ENCODE measurements at places on chromosomes 6 and 20.

DNA sequence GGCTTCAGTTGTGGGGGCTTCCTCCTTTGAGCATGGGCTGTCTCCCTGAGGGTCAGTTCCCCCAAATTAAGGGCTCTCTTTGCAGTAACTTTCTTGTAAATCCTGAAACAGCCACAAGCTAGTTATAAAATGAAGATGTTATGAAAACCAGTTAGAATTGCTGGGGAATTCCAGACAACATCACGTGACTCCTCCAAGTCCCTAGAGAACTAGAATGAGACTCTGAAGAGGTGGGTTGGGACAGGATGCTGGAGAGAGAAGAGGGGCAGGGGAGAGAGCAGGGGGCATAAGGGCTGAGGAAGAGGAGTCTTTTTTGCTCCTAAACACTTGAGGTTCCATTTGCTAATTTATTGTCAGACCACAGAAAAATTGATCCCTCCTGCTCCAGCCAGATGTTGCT lies 380.3 kb downstream of the DHX35 start:
- DNase-seq, result no peak

DNA sequence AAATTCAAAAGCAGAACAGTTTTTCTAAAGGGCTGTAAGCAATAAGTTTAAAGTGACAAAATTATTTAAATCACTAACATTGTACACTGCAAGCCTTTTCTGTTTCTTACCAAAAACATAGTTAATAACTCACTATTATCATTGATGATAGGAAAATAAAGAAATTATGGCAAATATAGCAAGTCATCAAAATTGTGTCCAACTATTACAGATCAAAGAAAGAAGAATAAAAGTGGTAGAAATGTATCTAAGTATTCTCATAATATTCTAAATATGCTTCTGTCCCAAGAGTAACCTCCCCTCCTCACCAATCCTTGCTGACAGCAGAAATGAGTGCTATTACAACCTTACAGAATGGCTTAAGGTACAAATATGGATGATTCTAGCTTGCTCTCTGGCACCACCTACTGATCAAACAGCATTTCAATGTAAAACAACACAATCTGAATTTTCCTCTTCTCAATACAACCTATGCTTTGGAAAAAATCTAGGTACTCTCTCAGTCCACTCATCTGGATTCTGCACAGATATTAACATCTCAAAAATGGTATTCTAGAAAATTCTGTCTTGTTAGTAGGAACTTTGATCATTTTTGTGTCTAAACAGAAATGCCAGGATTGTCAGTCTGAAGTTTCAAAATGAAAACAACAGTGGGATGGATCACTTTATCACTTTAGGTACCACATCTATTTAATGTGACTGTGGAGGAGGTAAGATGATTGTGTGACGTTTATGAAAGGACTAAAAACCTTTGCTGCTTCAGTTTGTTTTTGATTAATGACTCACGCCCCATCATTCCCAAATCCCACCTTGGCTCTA lies 40.9 kb downstream of the ZFP64 start:
- DNase-seq, result no peak

- DNase-seq, result no peak
Observed at GRCh38 chr20:38302786-38303185, 1.2 kb upstream of the BPI start.

- DNase-seq, result no peak
Observed at GRCh38 chr6:87066449-87067333, 28.2 kb downstream of the CGA start.

DNA sequence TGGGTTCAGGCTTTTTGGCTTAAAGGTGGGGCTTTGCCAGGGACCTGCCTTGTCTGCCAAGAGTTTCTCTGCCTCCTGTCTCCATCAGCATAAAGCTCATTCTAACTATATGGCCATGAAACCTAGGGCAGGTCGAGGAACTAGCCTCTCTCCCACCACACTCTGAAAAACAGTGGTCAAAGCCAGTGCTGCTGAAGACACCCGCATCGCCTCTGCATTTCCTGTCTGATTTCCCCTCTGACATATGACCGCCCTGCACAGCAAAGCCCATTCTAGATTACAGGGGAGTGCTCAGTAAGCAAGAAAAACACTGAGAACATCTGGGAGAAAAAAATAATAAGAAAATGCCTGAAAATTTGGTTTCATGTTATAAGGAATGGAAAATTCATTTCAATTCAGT lies 573.6 kb downstream of the PRKN start:
- DNase-seq, result no peak

DNA sequence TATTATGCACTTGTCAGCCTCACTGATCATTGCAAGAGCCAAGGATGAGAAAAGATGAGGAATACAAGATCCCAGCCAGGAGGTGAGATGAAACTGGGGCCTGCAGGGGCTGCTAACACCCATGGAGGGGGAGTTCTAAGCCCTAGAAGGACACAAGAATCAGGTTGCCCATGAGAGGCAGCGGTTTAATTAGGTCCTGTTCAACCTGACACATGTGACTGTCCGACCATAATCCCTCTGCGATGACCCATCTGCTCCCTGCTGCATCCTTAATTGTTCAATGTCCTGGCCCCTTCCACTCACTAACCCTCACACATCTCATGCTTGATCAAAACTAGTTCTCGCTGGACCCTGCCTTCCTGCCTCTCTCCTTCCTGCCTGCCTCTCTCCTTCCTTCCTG lies 52.2 kb upstream of the NNAT start:
- no peak for DNase-seq

DNA sequence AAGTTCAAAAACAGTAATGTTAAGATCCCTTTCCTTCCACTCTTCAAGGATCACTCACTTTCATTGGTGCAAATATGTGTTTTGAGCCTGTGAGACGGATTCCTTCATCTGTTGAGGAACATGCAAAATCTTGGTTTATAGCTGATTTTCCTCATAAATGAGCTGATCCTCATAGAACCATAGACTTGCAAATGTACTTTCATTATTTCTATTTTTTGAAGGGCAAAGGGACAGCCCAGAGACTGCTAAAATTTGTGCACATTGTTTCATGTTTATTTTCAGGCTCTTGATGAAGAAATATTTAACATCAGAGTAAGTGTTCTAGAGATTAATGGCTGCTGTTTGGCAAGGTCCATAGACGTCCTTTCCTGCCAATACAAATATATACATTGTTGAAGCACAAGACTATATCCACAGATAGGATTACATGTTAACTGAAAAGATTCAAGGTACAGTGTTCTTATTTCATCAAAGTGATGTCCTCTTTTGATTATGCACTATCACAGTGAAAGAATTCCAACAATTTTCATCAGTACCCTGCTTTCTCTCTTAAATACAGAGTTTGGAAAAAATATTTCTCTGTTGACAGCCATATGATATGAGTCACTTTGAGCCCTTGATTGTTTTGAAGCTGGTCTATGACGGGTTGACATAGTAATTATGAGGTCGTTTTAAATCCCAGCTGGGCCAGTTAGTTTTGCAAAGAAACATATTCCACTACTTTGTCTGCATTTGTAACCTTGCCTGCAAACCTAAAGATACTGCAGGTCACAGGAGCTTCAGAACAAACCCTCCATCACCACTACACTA lies 95.7 kb downstream of the FILIP1 start:
- no peak for DNase-seq

GRCh38 chr20:10449270-10449669 lies 14.2 kb downstream of the SLX4IP start:
- no peak for DNase-seq

DNA sequence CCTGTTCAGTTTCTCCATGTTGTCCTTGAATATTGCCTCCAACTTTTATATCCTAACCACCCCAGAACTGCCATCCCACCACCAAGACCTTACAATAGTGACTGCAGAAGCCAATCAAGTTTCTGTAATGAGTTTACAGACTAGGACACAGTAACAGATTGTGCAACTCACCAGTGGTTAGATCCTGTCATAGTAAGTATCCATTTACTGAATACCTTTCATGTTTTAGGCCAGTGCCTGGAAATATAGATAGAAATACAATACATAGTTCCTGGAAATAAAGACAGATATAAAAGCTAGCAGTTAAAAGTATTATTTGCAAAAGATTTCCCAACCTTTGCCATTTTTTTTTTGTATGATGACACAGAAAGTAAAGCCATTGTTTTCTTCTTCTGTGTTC lies 471.8 kb upstream of the BTBD3 start:
- DNase-seq, result no peak

GRCh38 chr20:59185809-59186208 lies 22.2 kb downstream of the ZNF831 start:
- no peak for DNase-seq

- DNase-seq, result no peak
Observed at GRCh38 chr6:127439718-127440117, 19.5 kb downstream of the KIAA0408 start.

- DNase-seq, result no peak
Observed at GRCh38 chr6:132962936-132963868, 148.8 kb downstream of the RPS12 start.

- DNase-seq, result no peak
Observed at GRCh38 chr20:19322061-19322985, 109.9 kb downstream of the SLC24A3 start.

- DNase-seq, result no peak
Observed at GRCh38 chr6:15405129-15406068, 159.5 kb downstream of the JARID2 start.

- no peak for DNase-seq
Observed at GRCh38 chr6:139940741-139941729, 566.6 kb upstream of the CITED2 start.

DNA sequence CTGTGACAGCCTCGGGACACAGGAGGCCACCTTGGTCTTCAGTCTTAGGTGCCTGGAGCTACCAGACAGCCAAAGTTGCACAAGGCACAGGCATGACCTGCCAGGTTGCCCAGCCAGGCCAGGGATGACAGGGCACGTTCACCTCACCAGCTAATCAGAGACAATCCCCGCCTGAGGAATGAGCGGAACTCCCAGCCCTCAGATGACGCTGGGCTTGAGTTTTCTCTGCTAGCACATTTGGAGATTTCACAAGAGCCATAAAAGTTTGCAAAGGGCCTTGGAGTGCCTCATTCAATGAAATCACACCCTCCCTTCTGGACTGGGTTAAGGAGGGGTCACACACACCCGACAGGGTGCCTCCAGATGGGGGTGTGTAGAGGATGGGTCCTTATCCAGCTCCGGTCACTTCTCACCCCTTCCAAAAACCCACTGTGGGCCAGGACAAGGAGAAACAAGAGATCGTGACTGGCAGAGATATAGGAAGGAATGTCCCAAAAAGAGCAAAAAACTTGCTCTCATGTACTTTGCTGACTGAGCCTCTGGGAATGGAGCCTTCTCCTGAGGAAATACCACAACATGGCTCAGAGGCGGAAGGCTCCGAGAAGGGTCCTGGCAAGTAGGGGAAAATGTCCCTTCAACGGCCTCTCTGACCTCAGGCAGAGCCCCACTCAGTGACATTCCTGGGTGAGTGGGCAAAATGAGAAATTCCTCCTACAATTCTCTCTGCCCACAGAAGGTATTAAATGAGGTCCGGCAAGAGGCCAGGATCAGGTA lies 121.6 kb downstream of the ISM1 start:
- no peak for DNase-seq

DNA sequence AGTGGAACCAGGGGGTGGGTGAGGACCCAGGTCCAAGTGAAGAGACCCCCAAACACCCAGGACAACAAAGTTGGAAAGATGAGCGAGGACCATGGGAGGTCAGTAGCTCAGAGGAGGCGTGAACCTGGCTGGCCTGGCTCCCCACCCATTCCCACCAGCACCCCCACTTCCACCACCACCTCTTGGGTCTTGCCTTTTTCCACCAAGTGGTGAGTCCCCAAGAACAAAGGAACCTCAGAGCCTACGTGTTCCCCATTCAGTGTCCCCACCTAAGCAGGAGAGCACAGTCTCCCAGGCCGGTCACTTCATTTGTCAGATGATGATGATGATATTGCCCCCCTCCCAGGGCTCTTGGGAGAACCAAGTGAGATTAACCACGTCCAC lies 531 bp upstream of the VWA7 start:
- DNase-seq, result no peak

DNA sequence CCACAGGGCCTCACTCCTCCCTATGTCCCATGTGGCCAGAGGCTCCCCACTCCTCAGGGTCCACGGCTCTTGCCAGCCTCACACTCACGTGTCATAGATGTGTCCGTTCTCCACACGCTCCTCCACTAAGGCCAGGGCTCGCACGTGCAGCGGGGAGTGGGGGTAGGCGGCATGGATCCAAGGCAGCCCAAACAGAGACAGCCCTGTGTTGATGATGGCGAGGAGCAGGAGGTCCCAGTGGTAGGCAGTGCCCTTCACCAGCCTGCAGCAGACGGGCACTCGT lies 10.3 kb downstream of the SLC4A11 start:
- no peak for DNase-seq

DNA sequence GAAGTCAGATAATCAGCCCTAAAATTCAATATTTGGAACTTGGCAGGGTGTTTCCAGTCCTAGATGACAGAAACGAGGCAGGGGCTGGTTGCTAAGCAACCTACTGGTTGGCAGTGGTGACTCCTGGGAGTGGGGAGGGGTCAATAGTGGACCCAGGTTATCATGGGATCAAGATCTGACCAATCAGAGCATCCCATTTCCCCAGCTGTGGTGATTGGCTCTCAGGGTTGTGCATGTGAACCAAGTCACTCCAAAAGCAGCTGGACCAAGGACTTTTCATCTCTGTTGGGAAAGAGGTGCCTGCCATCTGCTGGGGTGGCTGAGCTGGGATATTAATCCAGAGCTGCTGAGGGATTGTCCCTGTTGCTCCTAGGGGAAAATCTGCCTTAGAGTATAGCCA lies 253.4 kb downstream of the PREX1 start:
- no peak for DNase-seq

DNA sequence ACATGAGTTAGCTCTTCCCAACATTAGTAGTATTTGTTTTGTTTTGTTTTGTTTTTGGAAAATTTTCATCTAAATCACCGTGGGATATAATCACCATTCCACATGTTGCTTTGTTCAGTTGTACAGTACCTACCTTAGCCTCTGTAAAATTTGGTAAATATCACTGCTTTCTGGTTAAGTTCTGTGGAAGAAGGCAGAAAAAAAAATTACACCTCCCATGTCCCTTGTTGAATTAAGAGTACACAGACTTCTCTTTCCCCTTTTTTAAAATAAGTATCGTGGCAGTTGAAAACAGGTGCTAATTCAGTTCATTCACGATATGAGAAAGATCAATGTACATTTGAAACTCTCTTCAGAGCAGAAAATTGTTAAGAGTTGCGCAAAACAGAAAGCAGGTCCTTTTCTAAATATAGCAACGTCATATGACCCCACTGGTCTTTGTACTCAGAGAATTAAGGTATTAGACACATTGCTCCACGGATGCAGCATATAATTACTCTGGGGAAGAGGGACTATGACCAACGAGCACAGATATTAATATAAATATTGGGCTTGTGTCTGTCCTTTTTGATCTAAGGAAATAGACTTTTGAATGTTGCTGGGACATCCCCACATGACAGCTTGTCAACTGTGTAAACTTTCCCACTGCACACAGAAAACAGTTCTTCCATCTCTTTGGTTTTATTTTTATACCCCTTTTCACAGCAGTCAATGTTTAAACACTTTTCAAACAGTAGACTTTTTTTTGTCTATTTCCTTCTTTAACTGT lies 58.6 kb upstream of the ZNF217 start:
- no peak for DNase-seq

- no peak for DNase-seq
Observed at GRCh38 chr20:36175016-36175415, 20.5 kb downstream of the EPB41L1 start.

GRCh38 chr6:53671111-53671510 lies 5.6 kb upstream of the KLHL31 start:
- DNase-seq, result no peak
